Stimulated activated CD8-positive, alpha-beta memory T cell treated with anti-CD3 and anti-CD28 coated beads, Interleukin-7, amount 100 ng/mL, for 1 hour (primary cell): ENCODE measurements at places on chromosomes 1 and 21.

- DNase-seq = no peak
Observed at GRCh38 chr1:183585038-183585437, 5.2 kb downstream of the NCF2 start.

DNA sequence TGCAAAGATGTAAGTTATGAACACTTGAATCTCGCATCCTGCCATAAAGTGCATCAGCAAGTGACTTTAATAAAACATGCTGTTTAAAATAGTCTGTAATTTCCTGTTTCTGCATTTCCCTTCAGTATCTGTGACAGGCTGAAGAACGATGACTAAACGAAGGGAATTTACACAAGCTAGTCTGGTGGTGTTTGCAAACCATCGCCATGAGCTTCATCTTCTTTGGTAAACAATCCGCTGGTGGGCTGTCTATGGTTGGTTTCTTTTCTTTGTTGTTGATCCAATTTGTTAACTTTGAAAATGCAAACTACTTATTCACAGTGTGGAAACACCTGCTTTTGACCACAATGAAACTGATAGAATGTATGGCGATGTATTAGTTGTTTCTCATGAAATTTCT, 13.9 kb downstream of the SERTAD4 start:
- no peak for DNase-seq

- no peak for DNase-seq
Observed at GRCh38 chr1:202852163-202852904, 36.6 kb downstream of the RABIF start.

DNA sequence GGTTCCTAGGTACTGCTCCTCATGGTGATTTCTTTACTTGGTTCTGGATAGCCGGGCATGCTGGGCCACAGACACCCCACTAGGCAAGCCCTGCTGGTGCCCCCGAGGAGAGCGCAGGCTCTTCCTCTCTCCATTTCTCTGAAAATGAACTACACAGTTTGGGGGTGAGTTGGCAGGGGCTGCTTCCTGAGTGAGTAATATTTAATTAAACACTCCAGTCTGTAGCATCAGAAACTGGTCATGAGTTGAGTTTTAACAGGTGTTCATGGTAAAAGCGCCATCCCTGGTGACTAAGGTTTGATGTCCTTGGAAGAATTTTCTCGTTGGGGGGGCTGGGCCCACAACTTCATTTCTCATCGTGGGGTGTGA, 1.7 kb downstream of the SPSB1 start:
- no peak for DNase-seq
